ENCODE measurements at places on chromosomes 12 and 14. TPM values are rescaled to one million over a fixed set of nuclear protein-coding genes. Genes with fewer than 3 reads are reported as not detected.
A peak's percentile ranks its signal among the peaks of the same experiment; 100 is the strongest.

DNA sequence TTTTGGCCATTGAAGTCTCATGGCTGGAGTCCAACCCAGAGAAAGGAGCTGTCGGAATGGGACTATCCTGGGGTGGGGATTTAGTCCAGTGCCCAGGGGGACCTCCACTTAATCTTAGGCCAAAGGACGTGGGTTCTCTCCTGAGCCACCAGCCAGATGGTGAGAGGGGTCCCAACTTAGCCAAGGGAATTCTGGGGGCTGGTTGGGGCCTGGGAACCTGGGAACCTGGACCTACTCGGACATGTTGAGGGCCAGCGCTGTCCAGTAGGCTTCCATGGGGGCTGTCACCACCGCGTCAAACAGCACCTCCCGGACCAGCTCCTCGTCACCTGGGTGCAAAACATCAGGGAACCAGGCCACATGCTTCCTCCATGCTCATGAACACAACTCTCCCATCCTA, 33.4 kb downstream of the LRTM2 start:
- no peak for DNase-seq

DNA sequence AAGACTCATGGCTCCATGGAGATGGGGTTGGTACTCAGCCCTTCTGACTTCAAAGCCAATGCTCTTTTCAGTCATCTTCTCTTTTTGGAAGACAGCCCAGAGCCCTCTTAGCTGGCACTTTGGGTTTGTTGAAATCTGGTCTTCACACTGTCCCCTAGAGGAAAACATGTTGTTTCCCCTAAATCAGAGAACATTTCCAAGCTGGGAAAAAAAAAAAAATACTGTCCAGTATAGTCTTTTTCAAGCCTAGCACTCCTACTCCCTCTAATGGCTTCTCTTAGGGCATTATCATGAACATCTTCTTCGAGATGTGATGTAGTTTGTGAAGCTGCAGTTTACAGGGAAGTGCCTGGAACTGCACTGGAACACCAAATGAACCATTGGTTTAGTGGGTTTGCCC, 3.0 kb upstream of the ZC3H14 start:
- no peak for DNase-seq

- peak; percentile 57 for DNase-seq
These were observed 646 bp downstream of the FBLN5 start for GRCh38 chr14:91946622-91947474.

Gene PTPRQ
- total RNA-seq = 0.77 TPM

DNA sequence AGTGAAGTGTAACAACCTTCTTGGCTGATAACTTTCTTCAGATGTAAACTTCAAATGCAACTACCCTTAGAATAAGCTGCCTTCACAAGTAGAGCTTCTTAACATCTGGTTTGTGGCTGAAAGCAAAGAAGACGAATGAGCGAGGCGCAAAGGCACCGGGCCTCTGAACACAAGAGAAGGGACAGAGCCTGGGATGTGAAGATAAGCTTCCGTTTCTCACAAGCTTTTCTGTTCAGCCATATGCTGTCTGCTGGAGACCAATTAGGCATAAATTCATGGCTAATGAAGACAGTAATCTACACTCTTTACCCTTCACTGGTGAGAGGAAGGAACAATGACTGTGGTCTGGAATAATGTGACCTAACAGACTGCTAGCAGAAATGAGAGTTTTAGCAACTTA, 195.2 kb downstream of the ATXN7L3B start:
- DNase-seq = no peak

- no peak for DNase-seq
These were observed 165.5 kb downstream of the KIF21A start for GRCh38 chr12:39277416-39277815.

DNA sequence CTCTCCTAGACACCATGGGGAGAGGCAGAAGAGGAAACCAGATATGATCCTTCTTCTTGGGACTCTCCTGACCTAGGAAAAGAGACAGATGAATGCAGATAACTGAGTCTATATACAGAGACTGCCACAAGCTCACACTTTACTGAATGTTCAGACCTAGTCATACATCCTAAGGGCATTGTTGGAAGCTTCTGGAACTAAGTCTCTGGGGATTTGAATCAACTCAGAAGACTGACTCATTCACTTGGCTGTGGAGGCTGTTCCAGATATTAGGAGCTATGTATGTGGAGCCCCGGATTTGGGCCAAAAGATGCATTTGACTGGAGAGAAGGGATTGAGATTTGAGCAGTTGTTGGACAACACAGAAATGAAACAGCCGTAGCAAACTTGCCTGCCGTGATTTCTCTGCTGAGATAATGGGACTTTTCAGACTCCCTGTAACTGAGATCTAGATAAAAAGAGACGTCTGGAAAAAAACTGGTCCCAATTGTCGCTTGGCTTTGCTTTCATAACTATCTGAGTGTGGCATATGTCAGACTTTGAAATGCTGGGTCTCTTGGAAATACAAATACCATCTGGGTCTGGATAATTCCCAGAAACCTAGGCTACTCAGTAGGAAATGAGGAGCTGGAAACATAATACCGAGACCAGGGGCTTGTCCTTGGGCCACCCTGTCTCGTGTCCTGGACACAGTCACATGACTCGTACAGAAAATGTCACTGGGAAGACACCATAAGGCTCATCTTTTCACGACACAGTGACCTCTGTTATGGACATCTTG, 396.8 kb downstream of the NUAK1 start:
- no peak for DNase-seq

DNA sequence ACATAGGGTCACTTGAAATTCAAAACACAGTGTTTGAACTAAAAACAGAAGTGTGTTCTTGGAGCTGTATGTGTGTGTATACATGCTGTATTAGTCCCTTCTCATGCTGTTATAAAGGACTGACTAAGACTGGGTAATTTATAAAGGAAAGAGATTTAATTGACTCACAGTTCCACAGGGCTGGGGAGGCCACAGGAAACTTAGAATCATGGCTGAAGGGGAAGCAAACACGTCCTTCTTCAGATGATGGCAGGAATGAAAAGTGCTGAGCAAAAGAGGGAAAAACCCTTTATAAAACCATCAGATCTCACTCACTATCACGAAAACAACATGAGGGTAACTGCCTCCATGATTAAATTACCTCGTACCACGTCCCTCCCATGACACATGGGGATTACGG, 224.1 kb downstream of the BCAT1 start:
- no peak for DNase-seq

GRCh38 chr12:111037047-111037446, 116.7 kb upstream of the MYL2 start:
- no peak for DNase-seq

GRCh38 chr14:39366460-39367386, 65.5 kb downstream of the FBXO33 start:
- DNase-seq = no peak

DNA sequence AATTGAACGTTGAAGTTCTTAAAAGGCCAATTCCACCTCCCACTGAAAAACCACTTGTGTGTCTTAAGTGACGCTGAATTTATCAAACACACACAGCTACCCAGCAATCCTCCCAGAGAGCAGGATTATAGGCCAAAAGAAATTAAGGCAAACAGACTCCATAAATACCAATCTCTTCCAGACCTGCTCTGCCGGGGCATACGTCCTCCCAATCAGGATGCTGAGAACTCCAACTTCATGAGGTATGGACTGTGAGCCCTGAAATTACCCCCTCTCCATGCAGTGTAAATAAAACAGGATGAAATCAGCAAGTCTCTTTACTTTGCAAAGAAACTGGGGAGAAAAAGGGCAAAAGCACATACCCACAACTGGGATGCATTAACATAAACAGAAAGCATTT, 265.2 kb downstream of the KSR2 start:
- no peak for DNase-seq

Gene WDR20
- 20.5 TPM for total RNA-seq

- DNase-seq = no peak
These were observed 25.6 kb upstream of the CPNE8 start for GRCh38 chr12:38930990-38931389.

GRCh38 chr14:104661086-104661485, 28.3 kb upstream of the INF2 start:
- DNase-seq = no peak

GRCh38 chr12:49762468-49762847, 21.1 kb downstream of the TMBIM6 start:
- no peak for DNase-seq
